T-cell (primary cell): ENCODE measurements at places on chromosomes 2 and 18.

DNA sequence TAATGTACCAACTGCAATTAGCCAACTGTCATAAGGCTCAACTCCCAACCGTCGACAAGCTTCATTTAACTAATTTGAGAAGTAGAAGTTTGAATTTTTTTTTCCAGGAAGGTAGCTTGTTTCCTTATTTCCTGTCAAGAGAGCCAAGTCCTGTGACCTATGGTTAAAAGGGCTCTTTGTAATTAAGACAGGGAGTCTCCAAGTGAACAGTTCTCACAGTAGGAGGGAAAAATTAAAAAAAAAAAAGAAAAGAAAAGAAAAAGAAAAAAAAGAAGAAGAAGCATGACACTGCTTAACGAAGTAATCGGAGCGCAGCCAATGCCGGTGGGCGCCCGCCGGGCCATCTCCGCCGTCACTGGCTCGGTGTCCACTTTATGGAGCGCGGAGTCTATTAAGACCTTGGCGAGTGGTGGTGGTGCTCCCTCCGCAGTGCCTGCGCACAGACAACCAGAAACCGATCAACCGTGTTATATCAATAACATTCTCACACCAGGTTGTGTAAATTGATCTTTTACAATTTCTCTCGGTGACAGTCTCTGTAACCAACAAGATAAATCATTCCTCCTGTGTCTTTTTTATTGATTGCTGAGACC lies 197.2 kb upstream of the POU3F3 start:
- DNase-seq: no peak

DNA sequence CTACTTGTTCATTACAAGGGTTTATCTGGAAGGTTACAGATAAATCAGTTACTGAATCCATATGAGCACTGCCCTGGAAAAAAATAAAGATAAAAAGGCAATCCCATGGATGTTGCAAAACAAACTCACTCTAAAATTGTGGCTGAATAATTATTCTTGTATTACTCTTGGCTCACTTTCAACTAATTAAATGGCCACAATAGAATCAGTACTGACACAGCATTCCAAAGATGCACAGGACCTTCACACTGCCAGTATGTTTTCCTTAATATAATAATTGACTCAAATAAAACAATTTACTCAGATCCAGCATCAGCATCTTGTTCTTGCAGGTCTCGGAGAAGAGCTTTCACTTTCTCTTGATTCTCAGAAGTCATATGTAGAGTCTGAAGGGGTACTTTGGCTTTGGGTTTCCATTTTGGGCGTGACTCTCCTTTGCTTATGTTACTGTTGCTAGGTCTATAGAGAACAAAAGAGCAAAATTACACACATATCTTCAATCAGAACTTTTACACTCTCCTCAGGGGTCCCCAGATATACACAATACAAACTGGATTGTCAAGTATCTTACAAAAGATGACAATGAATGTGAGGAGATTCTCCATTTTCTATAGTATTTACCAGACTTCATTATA lies 12.6 kb downstream of the DHX57 start:
- DNase-seq: no peak

- no peak for DNase-seq
Measured at GRCh38 chr2:76675212-76675611, 847.0 kb downstream of the LRRTM4 start.

DNA sequence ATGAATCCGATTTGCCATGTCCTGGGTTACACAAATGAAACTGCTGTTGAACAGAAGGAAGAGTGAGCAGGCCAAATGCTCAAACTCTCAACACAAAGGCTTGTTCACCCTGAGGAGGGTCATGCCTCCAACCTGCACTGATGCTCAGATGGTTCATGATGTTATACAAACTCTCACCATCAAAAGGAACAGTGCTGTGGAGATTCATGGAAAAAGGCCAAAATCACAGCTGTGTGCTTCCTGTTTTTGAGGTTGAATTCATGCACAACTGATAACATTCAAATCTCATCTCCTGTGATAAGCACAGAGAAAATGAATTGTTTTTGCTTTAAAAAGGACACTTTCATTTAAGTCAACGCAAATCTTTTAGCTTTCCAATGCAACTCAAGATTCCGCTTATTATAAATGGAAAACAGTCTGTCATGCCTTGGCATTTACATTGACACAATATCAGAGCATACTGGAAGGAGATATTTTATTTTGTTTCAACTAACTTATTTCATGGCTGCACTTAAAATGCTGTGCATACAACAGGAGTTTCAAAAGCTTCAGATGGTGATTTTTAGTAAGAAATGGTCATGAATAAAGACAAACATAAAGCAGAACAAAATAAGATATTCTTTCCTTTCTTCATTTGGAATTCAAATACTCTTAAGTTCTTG lies 22.2 kb upstream of the TTN start:
- DNase-seq: peak; percentile 3

DNA sequence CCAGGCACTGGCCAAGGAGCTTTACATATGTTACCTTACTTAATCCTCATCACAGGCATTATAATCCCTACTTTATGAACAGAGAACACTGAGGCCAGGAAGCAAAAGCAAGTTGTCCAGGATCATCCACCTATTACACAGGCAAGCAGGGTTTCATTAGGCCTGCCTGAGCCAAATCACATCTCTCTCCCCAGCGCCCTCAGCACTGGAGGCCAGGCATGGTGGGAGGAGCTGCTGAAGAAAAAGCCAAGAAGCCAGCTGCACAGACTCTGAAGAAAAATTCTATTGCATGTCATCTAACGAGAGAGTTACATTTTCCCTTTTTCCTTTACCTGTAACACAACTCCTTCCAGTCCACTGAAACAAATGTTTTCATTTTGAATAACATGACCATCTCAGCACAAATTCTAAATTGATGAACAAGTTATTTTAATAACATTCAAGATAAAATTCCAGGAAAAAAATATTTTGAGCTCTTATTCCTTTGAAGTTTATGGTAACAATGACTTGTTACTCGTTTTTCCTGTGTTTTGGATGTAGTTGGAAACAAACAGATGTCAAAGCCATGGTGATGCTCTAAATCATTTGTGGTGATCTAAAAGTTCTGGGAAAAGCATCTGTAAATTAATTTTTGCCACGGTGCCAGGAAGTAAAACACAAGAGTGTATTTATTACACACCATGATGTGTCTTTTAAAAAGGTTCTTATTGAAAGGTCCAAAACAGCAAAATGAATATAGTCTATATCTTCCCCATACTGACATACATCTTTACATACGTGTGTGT lies 139.0 kb upstream of the ITGB6 start:
- no peak for DNase-seq

GRCh38 chr18:2526329-2526728 lies 45.0 kb downstream of the METTL4 start:
- DNase-seq: no peak

- no peak for DNase-seq
Measured at GRCh38 chr2:105760639-105761337, 16.1 kb downstream of the NCK2 start.

DNA sequence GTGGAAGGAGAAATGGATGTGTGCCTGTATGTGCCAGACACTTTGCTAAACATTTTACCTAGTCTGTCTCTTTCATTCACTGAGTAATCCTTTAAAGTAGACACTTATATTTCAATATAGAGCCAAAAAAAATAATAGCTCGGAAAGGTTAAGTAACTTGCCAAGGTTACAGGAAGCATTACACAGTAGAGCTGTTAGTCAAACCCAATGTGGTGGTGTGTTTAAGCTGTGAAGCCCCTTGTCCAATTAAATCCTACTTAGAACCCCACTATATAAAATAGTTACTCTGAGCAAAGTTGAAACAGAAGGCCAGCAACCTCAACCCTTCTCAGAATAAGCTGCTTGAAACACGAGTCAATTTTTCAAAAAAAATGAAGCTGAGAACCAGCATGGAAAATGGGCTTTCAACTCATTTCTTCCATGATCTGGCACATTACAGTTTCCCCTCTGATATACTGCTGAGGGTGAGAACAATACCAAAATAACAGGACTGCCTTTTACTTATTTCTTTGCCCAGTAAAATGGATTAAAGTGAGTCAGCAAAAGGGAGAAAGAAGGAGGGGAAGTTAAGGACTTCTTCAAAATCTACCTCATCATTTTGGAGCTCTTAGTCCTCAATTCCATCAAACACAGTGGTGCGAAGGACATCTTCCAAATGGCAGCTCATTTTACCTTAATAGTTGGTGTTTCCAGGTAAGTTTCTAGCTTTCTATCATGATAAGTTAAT lies 7.9 kb downstream of the RDH14 start:
- DNase-seq: no peak

- no peak for DNase-seq
Measured at GRCh38 chr2:196475611-196476010, 163.9 kb upstream of the CCDC150 start.

DNA sequence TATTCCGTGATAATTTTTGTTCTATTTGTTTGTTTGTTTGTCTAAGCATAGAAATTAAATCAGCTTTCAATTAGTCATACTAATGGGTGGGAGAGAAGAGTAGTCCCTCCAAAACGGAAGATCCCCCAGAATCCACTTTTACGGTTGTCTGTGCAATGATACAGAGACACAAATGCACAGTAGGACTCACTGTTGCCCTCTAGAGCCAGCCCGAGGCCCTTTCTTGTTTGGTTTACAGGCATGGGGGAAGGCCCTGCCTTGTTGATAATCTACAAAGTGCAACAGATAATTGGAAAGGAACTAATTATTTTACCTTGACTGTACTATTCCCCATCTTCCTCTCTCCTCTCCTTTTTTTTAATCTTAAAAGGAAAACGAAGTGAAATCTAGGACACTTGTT lies 121.1 kb downstream of the ACOXL start:
- DNase-seq: peak; percentile 47
